Activated effector memory CD4-positive, alpha-beta T cell treated with Interleukin-2 at 50 U/mL for 16 hours (primary cell): ENCODE measurements at places on chromosomes 7 and 10.

DNA sequence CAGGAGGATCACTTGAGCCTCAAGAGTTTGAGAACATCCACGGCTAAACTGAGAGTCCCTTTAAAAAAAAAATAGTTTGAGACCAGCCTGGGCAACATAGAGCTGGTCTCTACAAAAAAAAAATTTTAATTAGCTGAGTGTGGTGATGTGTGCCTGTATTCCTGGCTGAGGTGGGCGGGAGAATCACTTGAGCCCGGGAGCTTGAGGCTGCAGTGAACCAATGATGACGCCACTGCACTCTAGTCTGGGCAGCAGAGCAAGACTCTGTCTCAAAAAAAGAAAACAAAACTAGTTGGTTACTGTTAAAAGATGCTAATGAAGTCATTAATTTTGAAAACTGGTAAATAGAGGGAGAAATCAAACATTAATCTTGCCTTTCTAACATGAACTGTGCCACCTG is 76.4 kb downstream of the MMRN2 start:
- DNase-seq: no peak

DNA sequence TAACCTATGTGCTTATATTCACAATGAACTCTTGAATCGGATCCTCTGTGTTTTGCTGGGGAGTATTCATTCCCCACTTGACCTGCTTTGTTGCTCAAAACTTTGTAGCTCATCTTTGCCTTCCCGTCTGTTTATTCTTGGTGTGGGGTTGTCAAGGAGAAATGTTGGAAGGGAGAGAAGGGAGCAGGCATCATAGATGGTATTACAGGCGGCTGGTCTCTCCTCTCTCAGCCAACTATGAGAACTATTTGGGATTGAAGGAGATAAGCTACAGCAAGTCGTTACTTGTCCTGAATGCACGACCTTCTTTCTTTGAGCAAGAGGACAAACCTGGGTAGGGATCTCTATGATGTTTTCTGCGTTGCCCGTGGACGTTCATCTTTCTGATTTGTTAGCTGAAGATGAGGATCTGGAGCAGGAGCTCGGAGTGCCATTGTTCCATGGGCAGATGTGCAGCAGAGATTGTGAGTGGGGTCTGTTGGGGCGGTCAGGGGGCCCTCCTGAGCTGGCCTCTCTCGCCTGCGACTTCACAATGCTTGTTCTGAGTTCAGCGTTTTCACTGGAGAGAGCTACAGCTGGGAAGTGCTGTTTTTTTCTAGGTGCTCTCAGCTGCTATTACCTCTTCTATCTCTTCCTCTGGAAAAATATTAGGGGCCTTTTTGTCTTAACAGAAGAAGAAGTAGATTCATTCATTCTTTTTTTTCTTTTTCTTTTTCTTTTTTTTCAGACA is 126.9 kb upstream of the KLF6 start:
- no peak for DNase-seq

DNA sequence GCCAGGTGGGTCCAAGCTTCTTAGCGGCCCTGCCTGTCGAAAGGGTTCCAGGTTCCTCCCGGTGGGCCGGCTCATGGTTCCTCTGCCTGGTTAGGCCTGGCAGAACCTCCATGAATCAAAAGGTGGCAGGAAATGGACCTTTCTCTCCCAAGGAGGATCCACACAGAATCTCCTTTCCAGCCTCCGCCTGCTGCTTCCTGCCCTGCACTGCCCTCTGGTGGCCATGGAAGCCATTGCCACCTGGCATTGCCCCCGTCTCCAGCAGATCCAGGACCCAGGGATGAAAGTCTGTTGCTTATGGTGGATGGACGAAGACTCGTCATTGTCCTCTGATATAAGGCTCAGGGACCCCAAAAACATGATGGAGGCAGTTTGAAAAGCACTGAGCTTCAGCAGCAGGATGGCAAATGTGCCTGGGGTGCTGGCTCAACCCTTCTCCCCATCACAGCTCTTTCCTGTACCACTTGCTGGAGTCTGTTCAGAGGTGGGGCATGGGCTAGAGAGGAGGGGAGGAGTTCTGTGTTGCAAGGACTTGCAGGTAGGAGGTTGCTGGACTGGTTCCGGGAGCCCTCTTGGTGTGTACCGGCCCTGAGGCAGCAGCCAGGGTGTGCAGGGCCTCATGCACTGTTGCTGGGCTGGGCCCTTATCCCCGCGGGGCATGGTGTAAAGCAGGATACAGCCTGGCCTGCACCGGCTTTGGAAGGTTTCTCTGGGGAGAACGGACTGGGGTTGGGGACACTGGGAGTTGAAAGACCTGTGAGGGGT is 11.3 kb upstream of the INMT start:
- DNase-seq: peak; percentile 61

GRCh38 chr10:117652228-117653169 is 110.0 kb downstream of the EMX2 start:
- no peak for DNase-seq

- DNase-seq: no peak
Observed at GRCh38 chr7:88791891-88792290, 3.6 kb downstream of the TEX47 start.

DNA sequence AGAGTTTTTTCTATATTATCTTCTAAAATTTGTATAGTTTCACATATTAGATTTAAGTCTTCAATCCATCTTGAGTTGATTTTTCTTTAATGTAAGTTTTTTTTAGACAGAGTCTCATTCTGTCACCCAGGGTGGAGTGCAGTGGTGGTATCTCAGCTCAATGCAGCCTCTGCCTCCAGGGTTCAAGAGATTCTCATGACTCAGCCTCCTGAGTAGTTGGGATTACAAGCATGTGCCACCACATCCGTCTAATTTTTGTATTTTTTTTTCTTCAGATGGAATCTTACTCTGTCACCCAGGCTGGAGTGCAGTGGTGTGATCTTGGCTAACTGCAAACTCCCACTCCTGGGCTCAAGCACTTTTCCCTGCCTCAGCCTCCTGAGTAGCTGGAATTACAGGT is 143.4 kb upstream of the ZNF92 start:
- DNase-seq: no peak

GRCh38 chr10:7707102-7707501 is 4.0 kb downstream of the ITIH2 start:
- DNase-seq: no peak

DNA sequence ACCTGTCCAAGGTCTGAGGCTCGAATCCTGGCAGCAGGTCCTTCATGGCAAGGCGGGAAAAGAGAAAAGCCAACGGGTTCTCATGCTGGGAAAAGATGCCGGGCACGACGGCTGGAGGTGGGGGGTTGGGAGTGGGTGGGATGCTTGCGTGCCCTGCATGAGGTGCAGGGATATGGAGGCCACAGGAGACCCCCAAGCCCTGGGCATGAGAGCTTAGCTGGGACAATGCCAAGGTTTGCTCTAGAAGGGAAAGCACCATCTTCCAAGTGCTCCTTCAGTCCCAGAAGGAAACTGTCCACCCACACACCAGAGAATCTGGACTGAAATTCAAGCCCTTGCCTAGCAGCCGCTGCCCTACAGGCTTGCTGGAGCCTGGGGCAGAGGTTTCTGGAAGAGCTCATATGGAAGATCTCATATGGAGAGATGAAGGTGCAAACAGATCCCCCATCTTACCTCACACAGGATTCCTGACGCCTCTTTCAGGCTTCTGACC is 64.3 kb downstream of the ZRANB1 start:
- no peak for DNase-seq

DNA sequence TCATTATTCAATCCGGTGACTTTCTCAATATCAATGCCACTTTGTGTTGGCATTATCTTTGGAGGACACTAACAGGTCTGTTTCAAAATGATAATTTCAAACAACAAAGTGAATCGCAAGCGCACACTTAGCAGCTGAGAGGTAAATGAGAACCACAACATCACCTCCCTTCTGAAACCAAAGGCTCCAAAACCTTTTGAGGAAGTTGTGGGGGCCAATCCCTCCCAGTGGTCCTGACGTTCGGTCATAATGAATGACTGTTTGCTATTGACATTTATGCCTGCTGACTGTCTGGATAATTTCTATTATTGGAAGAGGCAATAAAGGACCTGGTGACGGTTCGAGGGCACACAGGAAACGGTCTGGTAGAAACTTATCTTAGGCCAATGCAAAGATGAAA is 1.8 kb downstream of the ADARB2 start:
- no peak for DNase-seq

DNA sequence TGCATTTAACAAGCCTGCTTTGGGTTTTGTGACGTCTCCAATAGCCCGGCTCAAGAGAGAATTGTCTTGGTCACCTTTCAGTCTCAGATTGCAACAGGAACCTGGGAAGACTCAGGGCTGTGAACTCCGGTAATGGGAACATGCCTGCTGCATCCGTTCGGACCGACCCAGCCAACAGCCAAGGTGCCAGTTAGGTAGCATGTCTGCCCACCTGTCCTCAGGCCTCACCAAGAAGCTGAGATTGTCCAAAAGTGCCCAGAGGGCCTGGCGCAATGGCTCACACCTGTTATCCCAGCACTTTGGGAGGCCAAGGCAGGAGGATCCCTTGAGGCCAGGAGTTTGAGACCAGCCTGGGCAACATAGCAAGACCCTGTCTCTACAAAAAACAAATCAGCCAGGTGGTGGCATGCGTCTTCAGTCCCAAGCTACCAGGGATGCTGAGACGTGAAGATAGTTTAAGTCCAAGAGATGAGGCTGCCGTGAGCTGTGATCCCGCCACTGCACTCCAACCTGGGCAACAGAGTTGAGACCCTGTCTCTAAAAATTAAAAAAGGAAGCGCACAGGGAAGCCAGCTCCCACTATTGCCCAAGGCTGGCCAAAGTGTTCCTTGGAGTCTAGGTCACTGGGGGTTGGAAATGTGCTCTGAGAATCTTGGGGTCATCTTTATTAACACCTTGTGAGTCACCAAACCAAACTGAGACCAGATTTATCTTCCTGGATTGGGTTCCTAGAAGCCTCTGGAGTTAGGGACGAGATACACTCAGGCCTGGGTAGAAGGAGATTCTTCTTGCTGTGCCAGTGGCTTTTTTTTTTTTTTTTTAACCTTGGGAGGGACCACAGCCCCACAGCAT is 26.9 kb downstream of the BAG3 start:
- DNase-seq: no peak

GRCh38 chr7:159027056-159027788 is 117.4 kb downstream of the VIPR2 start:
- DNase-seq: no peak

GRCh38 chr7:138538997-138539644 is 79.1 kb downstream of the TRIM24 start:
- no peak for DNase-seq

DNA sequence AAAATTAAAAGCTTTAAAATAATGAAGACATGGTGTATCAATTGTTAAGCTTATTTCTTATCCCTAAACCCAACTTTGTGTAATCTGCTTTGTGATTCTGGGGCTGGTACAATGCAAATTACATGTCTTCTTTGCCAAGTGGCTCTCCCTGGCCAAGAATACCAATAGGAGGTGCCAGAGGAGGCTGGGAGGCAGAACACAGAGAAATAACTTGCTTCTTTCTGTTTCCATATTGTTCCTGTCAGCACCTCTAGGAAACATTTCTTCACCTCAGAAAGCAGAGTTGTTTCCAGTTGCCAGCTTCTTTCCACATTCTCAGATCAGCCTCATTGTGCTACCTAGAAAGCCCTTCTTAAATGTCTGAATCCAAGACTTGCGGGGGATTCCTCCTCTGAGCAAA is 174.4 kb downstream of the MDFIC start:
- DNase-seq: no peak

DNA sequence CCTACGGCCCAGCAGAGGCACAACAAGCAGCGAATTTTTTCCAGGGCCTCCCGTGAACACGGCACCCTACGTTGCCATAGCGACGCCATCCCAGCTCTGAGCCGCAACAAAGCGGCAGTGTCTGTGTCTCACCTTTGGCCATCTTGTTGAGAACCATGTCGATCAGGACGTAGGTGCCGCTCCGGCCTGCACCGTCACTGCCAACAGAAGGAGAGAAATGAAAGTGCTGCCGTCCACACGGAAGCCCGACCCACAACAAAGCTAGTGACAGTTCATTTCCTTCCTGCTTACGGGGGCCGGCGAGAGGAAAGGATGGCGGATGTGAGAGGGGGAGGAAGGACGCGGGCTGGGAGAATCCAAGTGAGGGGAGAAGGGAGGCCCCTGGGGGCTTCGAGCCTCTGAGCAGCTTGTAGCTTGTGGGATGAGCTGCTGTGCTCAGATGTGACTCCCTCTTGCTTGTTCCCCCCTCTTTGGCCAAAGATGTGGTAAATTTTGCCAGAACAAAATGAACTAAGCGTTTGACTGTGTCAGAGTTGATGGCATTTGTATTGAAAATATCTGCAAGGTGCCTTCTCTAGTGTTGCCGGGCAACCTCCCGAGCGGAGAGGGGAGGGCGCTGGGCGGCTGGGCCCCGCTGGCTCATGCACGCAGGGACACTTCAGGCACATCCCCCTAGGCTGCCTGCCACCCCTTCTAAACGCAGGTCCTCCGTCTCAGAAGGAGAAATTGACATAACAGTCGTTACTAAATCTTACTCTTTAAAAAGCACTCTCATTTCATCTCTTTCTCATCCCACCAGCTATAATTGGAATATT is 232.2 kb downstream of the DNAJB6 start:
- peak; percentile 46 for DNase-seq

DNA sequence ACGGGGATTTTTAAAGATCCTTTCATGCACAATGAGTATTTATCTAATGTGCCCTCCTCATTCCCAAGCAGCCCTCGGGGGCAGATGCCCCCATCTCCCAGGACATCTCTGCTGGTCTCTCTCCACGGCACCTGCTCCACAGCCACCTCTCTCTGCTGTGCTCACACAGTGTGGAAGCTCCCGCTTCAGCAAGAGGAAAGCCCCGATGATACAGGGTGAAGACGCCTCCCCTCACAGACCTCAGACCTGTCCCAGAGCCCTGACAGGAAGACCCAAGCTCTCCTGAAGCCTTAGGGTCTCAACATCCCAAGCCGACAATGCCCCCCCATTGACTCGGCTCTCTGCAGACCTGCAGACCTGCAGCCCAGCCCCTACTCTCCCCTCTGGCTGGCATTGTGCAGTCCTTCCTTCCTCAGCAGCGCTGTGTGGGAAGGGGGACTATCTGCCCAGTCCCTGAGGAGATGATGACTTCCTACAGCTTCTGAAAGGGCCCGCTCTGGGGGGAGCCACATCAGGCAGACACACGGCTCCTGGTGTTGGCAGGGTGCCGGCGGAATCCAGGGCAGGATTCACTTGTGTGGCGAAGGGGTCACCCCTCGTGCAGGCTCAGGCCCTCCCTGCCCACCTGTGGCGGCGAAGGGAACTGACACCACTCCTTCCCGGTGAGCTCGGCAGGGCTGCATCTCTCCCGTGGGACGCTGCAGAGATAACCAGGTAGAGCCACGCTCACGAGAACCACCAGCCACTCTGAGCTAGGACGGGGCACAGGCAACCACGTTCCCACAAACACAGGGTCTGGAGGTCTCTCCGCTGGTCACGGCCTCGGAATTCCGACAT is 61.8 kb downstream of the PTPRN2 start:
- DNase-seq: no peak

- no peak for DNase-seq
Observed at GRCh38 chr7:4629287-4629895, 52.7 kb upstream of the FOXK1 start.

GRCh38 chr7:134932707-134933370 is 53.5 kb upstream of the AGBL3 start:
- no peak for DNase-seq

- DNase-seq: no peak
Observed at GRCh38 chr10:28939281-28940157, 262.2 kb downstream of the BAMBI start.
